ENCODE measurements at places on chromosomes 3 and 15. TPM values are rescaled to one million over a fixed set of nuclear protein-coding genes. Genes with fewer than 3 reads are reported as not detected.

DNA sequence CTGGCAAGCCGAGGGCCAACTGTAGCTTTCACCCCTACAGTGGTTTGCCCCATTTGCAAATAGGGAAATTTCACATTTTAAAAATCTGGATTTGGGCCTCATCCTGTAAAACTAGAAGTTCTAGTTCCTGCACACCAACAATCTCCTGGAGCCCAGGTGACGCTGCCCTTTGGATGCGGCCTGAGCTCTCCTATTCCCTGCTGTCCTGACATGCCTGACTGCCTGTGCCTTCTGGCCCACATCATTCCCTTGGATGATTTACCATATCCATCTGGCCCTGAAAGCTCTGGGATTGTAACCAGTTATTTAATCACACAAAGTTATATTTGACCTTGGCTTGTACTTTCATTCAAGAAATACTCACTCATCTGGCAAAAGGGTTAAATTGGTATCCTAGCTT, 272.3 kb downstream of the ARRDC4 start:
- no peak for DNase-seq

DNA sequence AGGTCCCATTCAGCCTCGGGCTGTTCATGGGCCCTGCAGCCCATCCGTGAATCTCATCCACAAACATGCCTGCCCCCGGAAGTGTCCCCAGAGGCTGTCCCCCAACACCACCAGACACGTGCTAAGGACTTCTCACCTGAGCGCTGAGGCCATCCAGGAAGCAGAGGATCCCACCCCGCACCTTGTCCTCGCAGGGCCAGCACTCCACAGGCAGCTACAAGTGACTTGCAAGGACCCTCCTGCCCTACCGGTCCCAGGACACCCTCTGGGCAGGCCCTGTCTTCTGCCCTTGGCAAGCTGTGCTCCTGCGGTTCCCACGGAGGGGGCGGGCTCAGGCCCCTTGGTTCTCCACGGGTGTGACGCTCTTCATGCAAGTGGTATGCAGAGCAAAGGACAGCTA, 146.0 kb downstream of the NUP210 start:
- DNase-seq: no peak

DNA sequence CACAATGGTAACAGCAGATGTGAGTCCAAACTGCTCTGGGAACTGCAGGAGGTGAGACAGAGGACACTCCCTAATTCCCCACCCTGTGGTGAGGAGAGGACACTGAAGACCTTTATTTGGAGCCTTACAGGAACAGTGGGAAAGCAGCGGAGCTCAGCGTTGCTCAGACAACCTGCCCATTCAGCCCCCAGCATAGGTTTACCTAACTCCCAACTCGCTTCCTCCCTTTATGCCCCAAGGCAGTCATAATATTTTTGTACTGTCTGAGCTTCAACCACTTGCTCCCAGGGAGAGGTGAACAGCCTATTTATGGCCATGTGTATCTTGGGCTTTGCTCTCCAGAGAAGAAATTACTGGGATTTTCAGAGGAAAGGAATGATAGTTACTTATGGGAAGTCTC, 34.1 kb downstream of the SHC4 start:
- no peak for DNase-seq

DNA sequence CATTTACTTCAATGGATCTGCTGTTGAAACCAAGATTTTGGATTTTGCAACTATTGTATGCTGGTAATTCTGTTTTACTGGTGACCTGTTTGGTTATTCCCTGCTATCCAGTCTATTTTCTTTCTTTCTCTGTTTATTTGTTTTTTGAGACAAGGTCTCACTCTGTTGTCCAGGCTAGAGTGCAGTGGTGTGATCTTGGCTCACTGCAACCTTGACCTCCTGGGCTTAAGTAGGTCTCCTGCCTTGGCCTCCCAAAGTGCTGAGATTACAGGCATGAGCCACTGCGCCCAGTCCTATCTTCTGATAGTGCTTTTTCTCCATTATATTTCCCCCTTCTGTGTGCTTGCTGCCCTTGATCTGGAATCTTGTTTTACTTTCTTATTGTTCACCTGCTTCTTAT, 15.6 kb downstream of the USP13 start:
- no peak for DNase-seq

DNA sequence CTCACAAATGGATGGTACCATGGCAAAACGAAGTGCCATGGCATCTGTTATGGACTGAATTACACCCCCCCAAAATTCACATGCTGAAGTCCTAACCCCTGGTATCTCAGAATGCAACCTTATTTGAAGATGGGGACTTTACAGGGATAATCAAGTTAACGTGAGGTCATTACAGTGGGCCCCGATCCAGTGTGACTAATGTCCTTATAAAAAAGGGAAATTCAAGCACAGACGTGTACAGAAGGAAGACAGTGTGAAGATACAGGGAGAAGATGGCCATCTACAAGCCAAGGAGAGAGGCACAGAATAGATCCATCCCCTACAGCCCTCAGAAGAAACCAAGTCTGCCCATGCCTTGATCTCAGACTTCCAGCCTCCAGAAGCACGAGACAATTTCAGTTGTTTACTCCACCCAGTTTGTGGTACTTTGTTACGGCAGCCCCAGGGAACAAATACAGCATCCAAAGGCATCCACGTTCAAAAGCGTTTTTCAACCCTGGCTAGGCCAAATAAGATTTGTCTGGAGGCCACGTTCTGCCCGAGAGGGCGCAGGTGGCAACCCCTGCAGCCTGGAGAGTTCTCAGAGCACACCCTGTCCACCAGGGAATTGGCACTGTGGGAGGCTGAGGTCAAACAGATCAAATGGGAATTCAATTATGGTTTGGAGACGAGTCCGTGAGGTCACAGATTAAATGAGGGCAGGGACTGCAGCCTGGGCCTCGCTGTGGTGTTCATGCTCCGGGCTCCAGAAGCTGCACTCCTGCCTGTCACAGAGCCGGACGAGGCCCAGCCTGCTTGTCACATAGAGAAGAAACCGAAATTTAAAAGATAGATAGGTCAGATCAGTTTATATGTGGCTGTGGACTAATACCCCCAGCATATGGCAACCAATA, 494.8 kb downstream of the SHQ1 start:
- peak; percentile 47 for DNase-seq

The TGM4 gene
- not detected for total RNA-seq

The SERPINI2 gene
- not detected for total RNA-seq

Data from GM23248 (cell line).